Putamen (tissue), 1 donor: ENCODE measurements at places on chromosomes 12 and 14.
A peak's percentile ranks its signal among the peaks of the same experiment; 100 is the strongest.

DNA sequence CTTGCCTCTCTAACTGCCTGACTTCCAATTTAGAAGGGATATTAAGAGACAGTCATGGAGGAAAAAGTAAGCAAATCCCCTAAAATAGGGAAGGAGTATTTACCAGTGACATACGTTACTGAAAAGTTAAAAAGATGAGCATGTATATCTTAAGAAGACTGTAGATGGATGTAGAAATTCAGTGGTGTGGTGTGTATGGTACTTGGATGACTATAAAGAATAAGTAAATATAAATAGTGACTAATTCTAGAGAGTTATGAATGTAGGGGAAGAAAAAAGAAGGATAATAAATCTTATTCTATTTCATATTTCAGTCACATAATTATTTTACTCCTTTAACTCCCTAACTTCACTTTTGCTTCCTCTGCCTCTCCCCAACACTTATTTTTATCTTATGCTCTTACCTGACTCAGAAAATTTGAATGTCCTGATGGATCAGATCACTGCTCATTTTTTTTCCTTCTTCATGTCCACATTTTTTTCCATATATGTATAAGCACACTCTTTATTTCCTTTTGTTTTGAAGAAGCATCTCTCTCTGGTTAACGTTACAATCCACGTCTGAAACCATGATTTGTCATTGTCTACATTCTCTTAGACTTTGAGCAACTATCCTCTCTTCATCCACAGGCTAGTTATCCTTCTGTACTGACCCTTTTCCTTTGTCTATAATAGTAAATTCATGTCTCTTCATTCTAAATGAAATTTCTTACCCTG is 422.7 kb upstream of the SYT1 start:
- no peak for DNase-seq

DNA sequence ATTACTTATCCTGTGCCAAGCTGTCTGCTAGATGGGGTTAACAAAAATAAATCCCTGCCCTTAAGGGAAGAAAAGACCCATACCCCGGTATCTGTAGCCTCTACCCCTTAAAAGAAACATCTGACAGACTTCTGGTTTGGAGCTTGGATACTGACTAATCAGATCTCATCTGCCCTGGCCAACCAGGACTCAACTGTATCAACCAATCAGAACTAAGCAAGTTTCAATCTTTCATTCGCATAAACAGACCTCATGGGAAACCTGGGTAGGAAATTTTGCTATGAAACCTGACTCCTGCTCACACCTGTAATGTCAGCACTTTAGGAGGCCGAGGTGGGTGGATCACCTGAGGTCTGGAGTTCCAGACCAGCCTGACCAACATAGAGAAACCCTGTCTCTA is 26.4 kb upstream of the PRMT8 start:
- DNase-seq, result no peak

DNA sequence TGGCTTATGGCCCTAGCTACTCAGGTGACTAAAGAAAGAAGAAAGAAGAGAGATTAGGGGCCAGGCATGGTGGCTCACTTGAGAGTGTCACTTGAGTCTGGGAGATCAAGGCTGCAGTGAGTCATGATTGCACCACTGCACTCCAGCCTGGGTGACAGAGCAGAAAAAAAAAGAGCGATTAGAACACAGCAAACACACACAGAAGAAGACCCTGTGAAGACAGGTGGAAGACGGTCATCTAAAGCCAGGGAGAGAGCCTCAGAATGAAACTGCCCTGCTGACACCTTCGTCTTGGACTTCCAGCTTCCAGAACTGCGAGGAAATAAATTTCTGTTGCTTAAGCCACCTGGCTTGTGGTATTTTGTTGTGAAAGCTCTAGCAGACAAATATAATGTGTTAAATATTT is 17.5 kb upstream of the PPP1CC start:
- no peak for DNase-seq

- DNase-seq, result no peak
Observed at GRCh38 chr14:64186231-64187129, 107.7 kb downstream of the ESR2 start.

- DNase-seq, result peak; percentile 70
Observed at GRCh38 chr14:68137704-68138619, 318.4 kb downstream of the RAD51B start.

- no peak for DNase-seq
Observed at GRCh38 chr12:116037941-116038837, 239.3 kb downstream of the MED13L start.

DNA sequence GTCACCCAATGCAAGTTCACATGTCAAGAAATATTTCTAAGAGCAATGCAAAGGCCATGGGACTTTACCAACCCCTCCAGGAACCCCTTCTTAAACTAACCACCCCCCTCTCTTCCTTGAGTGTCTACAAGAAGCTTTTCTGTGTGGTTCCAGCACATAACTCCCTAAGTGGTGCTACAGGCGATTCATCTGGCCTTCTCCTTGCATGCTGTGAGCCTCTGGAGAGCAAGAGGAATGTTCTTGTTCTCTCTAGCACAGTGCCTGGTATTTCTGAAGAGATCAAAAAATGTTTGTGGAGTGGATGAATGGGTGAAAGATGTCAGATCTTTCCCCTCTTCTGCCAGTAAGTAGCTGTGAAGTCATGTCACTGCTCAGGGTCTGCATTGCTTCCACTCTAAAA is 5.9 kb upstream of the RNASE12 start:
- DNase-seq, result no peak

GRCh38 chr14:41222581-41222980 is 384.1 kb upstream of the LRFN5 start:
- no peak for DNase-seq

- no peak for DNase-seq
Observed at GRCh38 chr12:119176267-119177055, 2.3 kb upstream of the HSPB8 start.

- DNase-seq, result no peak
Observed at GRCh38 chr14:25953532-25954139, 644.2 kb downstream of the NOVA1 start.

- DNase-seq, result no peak
Observed at GRCh38 chr12:109069307-109070271, 17.2 kb downstream of the USP30 start.

DNA sequence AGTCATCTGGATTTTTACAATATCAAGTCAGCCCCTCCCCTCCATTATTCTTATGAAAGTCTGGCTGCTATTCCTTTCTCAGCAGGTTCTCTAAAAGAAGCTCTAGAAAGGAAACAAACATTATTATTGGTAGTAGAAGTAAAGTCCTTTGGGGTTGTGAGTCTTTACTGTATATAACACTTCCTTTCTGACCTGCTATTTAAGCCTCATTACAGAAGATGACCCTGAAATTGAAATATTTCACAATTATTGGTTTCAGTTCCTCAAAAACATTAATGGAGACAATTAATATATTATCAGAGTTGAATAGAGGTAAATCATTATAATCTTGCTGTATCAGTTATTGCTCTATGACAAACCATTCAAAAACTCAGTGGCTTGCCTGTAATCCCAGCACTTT is 19.3 kb downstream of the PLEKHA5 start:
- DNase-seq, result no peak

- DNase-seq, result no peak
Observed at GRCh38 chr14:96349286-96350075, 13.7 kb downstream of the ATG2B start.

DNA sequence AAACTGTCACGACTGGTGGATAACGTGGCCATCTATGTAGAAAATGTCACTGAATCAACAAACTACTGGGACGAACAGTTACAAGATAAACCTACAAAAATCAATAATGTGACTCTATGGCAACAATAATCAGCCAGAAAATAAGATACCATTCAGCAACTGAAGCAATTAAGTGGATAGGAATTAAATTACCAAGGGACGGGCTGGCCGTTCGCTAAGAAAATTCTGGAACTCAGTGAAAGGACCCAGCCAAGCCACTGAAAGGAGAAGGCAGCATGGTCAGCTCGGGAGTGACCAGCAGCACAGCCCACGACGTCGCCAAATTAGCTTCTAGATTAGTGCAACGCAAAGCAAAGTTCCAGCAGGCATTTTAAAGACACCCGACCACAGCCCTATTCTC is 33.6 kb upstream of the TMEM179 start:
- no peak for DNase-seq

DNA sequence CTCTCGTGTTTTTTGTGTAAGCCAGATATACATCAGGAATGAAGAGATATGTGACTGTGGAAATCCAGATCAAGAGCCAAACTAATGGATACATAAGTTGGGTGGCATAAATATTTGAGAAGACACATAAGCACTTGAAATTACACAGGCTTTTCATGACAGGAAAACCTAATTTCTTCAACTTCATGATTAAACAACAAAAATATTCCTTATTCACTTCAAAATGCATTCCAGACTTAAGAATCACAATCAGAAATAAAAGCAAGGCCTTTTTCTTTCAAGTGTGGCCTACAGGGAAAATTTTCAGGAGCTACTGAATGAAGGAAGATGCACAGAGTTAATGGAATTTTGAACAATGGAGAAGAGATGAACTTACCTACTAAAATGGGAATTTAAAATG is 515.6 kb downstream of the FOXG1 start:
- no peak for DNase-seq

- DNase-seq, result peak; percentile 49
Observed at GRCh38 chr12:15276088-15276698, 46.1 kb upstream of the PTPRO start.

DNA sequence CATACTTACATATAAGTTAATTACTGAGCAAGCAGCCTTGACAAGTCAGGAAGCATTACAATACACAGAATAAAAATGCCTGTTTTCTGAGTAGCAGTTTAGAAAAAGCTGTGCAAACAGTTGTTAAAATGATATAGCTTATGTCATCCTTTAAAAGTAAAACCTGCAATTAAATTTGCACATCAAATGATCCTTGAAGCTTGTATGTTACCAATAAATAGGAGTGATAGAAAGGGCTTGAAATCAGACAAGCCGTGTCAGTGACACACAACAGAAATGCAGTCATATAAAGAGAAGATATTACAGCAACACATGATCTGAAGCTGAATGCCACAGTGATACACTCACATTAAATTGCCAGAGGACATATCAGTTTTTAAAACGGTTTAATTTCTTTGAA is 70.0 kb downstream of the EPS8 start:
- DNase-seq, result no peak

DNA sequence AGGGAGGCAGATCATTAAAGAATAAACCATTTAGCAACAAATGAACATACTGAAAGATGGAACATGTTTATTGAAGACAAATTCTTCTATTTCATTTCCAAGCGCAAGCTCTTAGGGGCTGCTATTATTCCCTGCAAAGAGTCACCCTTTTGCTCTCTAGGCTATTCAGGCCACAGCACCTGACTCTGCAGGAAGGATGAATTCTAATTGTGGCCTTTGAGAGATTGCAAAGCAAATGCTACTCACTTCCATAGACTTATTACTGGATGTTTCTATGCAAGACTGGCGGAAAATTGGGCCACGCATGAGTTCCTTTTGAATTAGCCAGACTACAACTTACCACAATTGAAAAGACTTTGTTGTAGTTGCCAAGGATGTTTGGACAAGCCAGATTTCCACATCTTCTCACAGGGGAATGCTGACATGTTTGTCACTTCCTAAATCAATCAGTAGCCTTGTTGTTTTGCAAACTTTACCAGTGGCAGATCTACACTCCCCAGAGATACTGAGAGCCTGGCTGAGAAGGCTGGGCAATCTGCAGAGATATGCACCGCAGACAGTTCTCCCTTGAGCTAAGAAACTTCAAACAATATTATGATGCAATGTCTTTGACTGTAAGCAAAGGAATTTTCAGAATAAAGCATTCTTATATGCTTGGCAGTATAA is 334.3 kb upstream of the SYT1 start:
- DNase-seq, result no peak

GRCh38 chr12:88299567-88300101 is 157.5 kb downstream of the TMTC3 start:
- DNase-seq, result no peak

DNA sequence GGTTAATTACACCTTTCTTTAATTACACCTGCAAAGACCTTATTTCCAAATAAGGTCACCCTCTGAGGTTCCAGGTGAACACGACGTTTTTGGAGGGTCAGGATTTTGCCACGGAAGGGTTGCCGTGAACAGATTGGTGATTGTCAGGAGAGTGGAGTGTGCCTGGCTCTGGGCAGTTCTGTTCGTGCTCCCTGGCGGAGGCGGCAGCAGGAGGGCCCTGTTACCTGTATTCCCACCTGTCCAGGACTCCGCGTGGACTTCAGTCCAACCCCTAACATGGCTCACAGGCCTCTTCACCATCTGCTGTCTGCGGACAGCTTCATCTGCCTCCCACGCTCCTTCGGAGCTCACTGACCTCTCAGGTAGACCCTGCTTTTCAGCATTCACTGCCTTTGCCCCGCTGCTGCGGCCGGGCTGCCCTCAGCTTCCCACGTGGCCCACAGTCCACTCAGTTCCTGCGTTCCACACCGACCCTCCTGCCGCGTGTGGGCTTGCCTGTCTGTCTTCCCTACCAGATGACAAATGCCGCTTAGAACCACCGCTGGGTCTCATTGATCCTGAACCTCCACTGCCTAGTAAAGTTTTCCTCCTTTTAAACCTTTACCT is 187.5 kb upstream of the DIO3 start:
- DNase-seq, result no peak

DNA sequence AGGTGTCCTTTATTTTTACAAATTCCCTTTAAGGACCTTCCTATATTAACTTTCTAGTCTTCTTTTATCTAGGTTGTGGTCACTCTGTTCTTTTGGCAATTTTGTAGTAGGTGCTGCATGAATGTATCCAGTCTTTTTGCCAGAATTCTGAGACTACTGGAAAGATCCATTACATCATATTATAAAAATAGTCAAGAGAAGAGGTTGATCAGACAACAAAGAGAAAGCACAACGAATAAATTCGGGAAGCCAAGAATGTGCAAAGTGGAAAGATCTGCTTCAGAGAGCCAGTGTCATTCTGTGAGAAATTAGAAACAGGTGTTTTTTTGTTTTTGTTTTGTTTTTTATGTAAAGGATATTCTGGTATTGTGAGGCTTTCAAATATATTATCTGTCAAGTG is 15.8 kb upstream of the SLC16A7 start:
- DNase-seq, result no peak

- DNase-seq, result no peak
Observed at GRCh38 chr12:113569806-113570205, 98.1 kb upstream of the LHX5 start.

GRCh38 chr12:109088818-109089217 is 4.5 kb downstream of the ALKBH2 start:
- DNase-seq, result no peak

GRCh38 chr14:57495416-57495815 is 1.8 kb upstream of the CCDC198 start:
- no peak for DNase-seq

DNA sequence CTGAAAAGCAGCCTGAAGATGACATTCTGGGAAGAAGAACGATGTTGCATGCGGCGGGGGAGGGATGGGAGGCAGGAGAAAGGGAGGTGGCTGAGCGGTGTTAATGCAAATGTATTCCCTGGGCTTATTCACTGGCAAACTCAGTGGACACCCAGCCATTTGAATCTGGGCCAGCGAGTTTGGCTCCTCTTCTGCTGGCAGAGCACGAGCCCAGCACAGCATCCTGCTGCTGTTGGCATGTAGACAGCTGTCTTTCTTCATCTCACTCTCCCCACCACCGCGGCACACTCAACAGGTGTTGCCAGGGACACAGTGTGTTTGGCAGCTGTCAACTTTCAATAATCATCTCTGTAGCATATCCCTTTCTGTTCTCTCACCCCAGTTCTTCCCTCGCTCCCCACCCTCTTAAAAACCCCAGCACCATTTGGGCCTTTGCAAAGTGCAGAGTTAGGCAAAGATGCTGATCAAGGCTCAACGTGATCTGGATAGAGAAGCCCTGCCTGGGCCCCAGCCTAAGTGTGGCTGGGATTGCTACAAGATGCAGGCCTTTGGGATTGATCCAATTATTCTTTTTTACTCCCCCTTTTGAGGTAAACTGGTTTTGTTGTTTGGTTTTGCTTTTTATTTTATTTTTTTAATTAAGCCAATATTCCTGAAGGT is 131.9 kb downstream of the EXOC5 start:
- no peak for DNase-seq
